ENCODE measurements at places on chromosomes 6 and 20.

- DNase-seq = peak; percentile 18
These were observed 3.1 kb upstream of the CAP2 start for GRCh38 chr6:17390276-17390675.

GRCh38 chr6:149334201-149334600, 16.7 kb downstream of the TAB2 start:
- DNase-seq = peak; percentile 79

DNA sequence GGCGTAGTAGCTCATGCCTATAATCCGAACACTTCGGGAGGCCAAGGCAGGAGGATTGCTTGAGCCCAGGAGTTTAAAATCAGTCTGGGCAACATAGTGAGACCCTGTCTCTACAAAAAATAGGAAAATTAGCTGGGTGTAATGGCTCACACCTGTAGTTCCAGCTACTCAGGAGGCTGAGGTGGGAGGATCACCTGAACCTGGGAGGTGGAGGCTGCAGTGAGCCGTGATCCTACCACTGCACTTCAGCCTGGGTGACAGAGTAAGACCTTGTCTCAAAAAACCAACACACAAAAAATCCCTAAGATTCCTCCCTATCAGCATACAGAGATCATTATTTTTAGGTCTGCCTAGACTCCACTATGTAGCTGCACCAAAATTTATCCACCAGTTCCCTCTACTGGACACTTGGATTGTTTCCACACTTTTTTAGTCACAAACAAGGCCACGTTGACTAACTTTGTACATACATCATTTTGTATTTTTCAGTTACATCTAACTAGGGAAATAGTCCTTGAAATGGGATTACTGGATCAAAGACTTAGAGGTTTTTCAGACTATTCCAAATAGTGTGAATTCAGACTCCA, 3.6 kb upstream of the PHF1 start:
- DNase-seq = peak; percentile 64

DNA sequence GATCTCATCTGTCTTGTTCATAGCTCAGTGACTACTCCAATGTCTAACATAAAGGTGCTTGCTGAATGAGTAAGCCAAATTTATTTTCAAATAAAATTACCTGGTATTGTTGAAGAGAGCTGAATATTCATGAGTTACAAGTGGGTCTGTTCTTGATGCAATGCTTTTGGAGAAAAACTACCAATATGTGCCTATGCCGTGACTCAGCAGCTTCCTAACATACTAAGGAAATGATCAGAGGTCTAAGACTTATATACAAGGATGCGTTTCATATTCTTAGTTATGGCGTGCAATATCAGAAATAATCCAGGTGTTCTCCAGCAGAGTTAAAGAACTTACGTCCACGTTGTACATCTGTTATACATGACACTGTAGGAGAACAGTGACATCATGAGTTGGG, 5.1 kb downstream of the FAM120B start:
- DNase-seq = no peak

DNA sequence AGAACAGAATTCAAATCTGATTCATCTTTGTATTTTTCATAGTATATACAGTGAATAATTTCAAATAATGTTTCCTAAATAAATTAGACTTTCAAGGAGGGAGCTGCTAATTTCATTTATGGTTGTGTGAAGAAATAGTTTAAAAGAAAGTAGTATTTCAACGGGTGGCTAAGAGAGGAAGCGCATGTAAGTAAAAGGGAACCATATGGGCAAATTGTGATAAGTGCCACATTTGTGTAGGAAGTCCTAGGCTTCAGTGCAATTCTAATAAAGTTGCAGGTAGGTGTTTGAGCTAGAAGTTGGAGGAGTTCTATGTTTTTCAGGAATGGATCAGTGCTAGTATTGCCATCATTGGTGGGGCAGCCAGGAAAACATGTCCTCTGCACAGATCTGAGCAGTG, 178.8 kb upstream of the PRDM1 start:
- DNase-seq = no peak

- no peak for DNase-seq
These were observed 24.8 kb downstream of the GRM4 start for GRCh38 chr6:34120953-34121675.

GRCh38 chr6:143993965-143994646, 14.0 kb downstream of the PLAGL1 start:
- DNase-seq = no peak

GRCh38 chr6:1436334-1437306, 47.2 kb downstream of the FOXF2 start:
- peak; percentile 40 for DNase-seq

DNA sequence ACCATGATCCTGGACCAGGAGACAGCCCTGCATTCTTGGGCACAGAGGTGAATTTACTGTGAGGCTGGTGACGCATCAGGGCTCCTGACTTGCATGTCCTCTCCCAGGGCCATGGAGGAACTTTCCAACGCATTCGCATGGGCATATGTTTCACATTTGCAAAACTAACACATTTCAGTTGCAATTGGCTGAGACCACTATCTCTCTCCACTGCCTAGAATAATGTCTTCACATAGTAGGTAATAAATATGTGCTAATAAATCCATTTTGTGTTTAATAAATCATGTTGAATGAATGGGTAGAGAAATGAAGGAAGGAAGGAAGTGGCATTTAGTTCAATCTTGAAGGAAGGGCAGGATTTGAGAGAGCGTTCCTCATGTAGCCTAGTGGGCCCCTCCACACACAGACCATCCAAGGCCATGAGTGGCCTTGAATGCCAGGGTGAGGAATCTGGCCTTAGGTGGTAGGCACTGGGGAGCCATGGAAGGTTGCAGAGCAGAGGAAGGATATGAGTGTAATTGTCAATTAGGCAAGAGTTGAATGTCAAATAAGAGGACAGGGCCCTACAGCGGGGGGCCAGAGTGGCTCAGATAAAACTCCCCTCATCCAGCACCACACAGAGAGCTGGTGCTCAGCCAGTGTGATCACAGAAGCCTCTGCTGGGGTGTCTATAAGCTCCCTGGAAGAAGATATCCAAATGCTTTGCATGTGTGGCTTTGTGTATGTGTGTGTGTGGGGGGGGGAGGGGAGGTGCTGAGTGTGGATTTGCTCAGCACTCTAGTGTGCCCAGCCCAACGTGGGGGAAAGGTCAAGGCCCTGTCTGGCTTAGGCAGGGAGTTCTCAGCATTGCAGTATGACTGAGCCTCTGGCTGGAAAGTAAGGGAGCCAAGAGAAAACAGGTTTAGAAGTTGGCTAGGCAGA, 30.9 kb upstream of the CCN5 start:
- no peak for DNase-seq

- DNase-seq = no peak
These were observed 237.5 kb upstream of the ECI2 start for GRCh38 chr6:4372866-4373265.

DNA sequence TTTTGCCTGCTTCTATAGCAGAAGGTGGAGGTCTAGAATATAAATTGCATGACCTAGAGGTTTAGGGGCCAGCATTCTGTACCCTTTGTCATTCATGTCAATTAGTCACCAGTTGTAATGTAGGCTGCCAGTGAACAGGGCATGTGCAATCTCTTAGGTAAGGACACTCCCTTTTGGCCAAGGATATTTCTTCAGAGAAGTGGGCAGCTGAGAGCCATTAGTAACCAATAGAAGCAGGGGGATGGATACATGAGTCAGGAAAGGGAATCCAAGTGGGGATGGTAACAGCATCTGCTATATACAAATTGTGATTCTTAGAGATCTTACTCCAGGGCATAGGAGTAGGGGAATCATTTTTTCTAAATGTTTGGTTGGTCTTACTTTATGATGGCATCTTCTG, 494.2 kb upstream of the JAG1 start:
- peak; percentile 35 for DNase-seq
